HuH-7 (cell line): ENCODE measurements at places on chromosomes 7 and 10.
A peak's percentile ranks its signal among the peaks of the same experiment; 100 is the strongest.

DNA sequence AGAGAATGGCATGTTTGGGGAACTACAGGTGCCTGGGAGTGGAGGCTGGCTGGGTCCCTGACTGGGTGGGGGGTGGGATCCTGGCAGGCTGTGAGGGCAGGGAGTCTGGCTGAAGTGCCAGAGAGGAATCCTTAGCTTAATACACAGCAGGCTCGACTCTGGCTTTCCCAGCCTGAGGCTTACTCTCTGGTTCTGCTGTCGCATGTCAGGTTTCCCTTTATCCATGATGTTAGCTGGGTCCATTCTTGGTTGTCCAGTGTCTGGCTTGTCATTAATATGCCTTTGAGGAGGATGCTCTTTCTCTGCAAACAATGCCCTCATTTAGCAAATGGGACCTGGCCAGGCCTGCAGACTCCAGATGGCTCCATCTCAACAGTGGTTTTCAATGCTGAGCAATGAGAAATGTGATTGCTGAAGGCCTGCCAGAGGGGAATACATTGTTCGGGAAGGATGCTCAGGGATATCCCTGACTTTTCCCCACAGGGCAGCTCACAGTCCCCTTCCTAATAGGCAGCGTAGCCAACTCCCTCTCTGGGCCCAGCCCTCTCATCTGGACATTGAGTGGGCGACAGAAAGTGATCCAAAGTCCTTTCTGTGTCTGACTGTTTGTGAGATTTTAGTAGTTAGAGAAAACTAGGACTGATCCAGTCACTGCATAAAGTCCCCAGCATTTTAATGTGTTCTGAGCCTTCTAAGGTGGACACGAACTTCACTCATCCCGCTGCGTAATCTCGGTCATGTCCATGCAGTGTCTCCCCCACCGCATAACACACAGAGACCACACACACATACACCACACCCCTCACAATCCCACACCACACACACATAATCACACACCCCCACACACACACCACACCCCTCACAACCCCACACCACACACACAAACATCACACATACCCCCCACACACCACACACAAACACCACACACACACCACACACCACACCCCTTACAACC lies 124.9 kb downstream of the ANLN start:
- no peak for DNase-seq

DNA sequence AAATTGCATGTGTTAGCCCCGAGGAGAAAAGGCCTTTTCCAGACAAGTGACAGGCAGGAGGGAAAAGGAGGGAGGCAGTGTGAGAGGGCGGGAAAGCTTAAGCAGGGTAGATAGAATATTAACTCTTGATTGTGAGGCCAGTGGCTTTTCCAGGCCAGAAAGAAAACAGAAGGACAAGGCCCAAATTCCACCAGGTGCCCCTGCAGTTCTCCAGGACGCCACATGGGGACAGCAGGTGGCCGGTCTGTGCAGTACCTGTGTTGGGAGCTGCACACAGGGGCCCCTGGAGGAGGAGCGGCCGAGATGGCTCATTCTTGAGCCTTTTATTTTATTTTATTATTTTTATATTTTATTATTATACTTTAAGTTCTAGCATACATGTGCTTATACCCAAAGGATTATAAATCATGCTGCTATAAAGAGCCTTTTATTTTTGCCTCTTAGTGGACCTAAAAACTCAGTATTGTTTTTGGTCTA lies 141.3 kb upstream of the KLF14 start:
- DNase-seq, result peak; percentile 78

DNA sequence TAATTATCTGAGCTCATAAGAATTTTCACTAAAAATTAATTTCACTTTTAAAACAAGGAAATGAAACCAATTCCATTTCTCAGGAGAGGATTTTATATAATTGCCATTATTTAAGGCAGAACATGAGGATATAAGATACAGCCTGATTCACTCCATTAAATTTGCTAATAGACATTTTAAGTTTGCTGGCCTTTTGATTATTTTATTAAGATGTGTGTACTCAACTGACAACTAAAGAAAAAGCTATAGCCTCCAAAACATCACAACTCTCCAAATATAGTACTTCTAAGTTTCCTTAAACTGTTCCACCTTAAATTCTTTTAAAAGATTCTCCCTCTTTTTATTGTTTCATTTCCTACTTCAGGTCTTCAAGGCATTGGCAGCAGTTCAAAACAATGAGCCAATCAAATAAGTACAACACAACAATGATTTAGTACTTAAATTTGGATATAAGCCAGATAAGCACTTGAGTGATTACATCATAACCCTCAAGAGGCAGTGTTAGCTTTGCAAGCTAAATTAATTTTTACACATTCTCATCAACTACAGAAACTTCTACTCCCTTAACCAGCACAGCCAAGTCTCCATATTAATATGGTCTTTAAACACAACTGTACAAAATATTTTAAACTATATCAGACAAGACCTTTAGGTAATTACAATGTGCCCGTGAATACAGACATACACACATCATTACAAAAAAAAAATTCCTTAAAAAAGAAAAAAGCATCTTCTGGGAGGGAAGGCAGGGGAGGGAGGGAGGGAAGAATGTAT lies 121.8 kb downstream of the KMT2C start:
- DNase-seq, result peak; percentile 7

DNA sequence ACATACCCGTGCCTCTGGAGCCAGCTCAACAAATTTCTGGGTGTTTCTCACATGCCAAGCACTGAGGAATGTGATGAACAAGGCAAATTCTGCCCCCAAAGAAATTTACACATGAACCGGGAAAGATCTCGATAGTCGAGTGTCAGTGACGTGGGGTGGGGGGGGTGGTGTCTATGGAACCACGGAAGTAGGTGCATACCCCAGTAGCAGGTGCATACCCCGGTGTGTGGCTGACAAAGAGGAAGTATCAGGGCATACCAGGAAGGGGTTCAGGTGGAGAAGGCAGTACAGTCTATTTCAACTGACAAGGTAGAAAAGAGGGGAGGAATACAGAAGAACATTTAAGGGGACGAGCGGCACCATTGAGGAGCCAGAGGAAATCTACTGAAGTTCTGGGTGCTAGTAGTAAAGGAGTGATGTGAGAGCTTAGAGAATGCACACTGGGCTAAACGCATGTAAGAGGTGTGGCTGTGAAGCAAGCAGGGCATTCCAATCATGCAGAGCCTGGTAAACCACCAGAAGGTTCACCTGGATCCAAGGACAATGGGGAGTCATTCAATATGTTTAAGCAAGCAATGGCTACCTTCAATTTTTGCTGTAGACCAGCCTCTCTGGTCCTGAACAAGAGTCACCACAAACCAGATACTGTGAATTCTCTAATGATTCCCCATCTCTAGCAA lies 6.2 kb downstream of the CCDC6 start:
- no peak for DNase-seq

DNA sequence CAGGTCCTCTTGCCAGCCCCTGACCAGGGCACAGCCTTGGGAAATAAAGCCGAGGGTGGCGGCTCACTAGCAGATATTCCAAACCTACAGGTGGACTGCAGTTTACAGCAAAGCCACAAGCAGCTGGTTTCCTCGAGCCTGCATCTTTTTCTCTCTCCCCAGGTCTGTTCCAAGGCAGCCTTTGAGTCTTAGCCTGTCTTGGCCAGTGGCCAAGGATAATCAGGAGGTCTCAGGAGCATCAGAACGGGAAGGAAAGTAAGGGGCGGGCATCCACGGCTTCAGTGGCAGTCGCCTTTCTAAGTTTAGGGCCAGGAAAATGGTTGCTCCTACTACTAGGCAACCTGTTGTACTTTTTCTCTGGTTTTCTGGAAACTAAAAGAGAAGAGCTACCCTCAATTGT lies 219.7 kb upstream of the ZMIZ1 start:
- no peak for DNase-seq

DNA sequence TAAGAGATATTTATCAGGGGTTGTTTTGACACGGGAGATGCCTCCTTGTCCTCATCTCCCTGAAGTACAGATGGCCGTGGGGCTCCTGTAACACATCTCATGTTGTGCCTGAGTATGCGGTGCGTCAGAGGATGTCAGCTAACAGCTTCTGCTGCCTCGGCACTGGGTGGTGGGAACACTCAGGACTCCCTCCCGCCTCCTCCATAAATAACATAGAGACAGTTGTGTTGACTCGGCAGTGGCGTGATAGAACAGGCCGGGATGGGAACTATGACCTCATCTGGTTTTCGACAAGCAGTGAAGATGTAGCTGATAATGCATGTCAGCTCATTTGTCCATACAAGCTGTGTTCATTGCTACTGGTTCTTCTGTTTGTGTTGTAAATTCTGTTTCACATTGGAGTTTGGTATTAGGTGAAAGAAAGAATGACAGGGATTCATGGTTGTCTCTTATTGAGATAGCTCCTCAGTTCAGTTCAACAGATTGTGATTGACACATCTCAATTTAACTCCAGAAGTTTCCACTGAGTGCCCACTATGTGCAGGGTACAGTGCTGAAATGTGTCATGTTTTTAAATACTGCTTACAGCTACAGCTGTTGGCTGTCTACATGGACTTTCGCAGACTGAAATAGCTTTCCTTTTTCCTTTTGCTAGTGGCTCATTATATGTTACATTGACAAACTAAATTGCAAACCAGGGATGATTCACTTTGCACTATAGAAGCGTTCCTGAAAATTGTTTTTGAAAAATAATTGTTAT lies 87.4 kb downstream of the CHN2 start:
- peak; percentile 65 for DNase-seq

- DNase-seq, result no peak
These were observed 39.9 kb downstream of the AVL9 start for GRCh38 chr7:32535162-32535702.

DNA sequence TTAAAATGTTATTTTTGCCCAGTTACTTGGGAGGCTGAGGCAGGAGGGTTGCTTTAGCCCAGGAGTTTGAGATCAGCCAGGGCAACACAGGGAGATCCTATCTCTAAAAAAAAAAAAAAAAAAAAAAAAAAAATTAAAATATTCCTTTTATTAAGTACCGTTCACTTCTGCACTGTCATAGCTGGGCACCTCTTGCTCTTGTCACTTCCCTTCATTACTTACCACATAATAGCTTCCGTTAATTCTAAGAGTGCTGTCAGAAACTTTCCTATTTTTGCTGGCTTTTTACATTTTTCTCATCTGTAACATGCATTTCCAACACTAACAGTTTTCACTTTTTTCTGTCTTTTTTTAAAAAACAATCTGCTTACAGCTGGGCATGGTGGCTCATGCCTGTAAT lies 132.9 kb downstream of the PIP4K2A start:
- DNase-seq, result no peak
